ENCODE measurements at places on chromosomes 5 and 9.

DNA sequence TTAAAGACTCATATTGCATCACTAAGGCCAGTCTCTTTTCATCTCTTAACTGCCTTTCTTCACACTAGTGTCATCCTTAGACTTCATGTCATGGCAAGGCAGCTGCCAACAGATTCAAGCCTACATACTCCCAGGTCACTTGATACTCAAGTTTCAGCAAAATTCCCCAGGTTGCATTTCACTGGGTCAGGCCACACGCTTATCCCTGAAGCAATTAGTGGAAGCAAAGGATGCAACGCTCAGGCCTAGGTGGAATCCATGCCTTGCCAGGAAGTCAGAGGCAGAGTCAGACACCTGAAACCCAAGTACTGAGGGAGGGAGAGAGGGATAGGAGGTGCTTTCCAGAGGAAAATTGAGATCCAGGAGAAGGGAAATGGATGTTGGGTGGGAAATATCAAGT lies 28.9 kb downstream of the YIPF5 start:
- no peak for DNase-seq

GRCh38 chr5:142239394-142240159 lies 85.2 kb downstream of the SPRY4 start:
- no peak for DNase-seq

DNA sequence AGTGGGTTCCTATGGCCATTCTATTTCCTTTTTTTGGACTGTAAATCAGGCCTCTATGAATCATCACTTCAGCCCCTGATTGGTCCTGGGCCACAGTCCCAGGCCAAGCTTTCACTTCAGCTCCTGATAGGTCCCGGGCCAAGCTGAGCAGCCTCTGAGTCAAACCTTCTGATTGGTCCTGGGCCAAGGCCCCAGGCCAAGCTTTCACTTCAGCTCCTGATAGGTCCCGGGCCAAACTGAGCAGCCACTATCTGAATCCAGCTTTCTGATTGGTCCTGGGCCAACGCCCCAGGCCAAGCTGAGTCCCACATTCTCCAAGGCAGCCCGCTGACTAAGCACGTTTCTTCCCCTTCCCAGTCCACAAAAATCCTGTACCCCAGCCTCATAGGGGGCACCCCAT lies 1972.9 kb upstream of the ACO1 start:
- no peak for DNase-seq

GRCh38 chr5:102523541-102524175 lies 24.9 kb upstream of the SLCO6A1 start:
- no peak for DNase-seq

DNA sequence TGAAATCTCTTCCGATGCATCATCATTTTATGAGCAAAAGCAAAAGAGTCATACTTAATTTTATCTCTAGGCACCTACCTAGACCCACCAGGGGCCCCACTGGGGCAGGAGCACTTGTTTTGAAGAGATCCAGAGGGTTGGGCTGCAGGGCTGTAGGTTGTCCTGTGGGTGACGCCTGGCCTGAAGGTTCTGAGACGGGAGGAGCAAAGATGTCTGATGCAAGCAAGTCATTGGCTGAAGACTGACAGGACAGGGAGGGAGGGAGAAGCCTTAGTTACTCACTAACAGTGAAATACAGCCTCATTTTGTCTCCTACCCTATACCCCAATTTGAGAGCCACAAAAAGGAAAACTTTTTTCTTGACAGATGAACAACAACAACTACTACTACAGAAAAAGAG lies 17.1 kb upstream of the C9 start:
- no peak for DNase-seq

GRCh38 chr9:23006127-23006526 lies 559.5 kb downstream of the DMRTA1 start:
- no peak for DNase-seq

DNA sequence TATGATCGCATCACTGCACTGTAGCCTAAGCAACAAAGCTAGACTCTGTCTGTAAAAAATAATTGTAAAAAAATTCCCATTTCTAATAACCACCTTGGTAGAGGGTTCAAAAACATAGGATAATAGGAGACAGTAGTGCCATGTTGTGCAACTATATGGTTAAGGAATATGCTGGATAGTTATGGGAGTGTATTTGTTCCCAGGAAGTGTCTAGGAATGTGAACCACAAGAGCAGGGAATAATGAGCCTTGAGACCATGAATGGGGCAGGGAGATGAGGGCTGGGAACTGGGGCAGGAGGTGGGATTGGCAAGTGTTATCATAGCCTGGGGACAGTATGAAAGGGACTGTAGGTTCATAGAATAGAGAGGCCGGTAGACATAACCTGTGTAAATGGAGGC lies 50.4 kb downstream of the RUSC2 start:
- no peak for DNase-seq

- DNase-seq = no peak
These were observed 72.4 kb upstream of the CXCL14 start for GRCh38 chr5:135651156-135651555.

DNA sequence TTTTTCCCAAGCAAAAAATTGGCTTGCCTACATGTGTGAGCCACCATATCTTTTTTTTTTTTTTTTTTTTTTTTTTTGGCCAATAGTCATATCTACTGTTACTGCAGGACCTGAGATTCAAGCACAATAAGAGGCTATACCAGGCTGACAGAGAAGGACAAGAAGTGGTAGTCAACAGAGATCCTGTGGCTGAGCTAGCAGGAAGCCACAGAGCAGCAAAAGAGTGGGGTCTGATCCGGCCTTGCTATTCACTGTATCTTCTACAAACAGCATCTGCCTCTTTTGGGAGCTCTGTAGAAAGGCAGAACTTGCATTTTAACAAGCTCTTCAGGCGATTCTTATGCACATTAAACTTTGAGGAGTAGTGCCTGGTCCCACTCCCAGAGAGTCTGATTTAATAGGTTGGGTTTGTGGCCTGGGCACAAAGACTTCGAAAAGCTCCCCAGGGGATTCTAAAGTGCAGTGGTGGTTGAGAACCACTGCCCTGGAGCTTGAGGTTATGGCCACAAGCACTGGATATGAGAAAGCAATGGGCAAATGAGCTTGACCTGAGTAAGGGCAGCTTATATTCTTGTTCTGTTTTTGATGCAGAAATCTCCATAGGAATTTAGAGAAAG lies 162.8 kb downstream of the PIK3R1 start:
- DNase-seq = no peak

- DNase-seq = no peak
These were observed 746 bp downstream of the NKX2-5 start for GRCh38 chr5:173234129-173234790.

GRCh38 chr5:173673295-173674101 lies 57.0 kb upstream of the BOD1 start:
- no peak for DNase-seq

DNA sequence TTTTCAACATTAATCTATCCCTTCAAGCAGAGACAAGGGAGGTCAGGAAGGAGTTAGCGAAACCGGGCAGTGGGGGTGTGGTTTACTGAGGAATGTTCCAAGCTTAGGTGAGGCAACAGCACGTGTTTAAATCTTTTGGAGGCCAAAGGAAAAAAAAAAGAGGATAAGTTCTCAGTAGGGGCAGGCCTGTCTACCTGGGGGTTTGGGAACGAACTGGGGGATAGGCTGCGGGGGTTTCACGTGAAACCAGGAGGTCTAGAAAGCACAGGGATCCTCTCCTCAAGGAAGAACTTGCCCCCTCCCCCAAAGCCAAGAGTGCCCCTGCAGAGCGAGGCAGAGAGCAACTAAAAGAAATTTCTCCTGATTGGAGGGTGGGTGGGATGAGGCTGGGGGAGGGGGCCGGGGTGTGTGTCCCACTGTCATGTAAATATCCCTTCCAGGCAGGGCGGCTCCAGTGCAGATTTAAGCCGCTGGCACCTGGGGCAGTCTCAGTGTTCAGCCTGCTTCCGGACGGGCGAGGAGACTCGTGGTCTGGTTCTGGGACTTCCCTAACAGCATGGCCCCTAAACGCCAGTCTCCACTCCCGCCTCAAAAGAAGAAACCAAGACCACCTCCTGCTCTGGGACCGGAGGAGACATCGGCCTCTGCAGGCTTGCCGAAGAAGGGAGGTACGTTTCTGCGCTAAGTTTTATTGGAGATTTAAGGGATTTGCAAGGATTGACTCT lies 5.5 kb upstream of the SET start:
- DNase-seq = no peak

GRCh38 chr5:92906798-92907376 lies 674.1 kb downstream of the NR2F1-AS1 start:
- DNase-seq = no peak

DNA sequence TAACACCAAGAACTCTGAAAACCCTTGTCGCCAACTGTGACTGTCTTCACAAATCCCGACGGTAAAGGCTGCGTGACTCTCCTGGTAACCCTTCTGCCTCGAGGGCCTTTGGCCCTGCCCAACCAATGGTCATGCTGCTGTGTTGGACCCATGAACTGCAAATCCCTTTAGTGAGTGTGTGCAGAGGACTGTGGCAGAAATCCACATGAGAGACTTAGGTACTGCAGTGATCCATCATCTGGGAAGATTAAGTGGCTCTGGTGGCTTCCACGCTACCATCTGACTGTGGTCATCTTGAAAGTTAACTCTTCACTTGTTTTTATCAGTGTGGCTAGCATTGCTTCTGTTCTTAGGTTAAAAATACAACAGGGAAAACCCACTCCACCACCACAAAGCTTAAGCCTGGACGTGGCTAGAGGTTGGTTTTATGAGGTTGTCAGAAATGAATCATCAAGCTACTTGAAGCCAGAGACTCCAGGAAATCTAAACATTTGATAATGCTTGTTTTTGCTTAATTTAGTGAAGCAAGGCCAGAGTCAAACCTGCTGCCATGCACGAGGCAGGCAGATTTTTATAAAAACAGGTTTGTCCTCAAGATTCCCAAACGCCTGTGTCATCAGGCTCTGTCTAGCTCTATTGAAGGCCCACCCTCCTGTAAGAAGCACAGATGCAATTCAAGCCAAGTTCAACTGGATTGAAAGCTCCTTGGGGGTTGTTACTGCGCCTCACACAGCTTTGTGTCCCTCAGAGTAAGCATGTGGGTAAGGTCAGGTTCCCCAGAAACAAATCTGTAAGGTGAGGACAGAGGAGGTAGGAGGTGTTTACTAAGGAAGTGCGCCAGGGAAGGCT lies 52.7 kb upstream of the ERCC6L2 start:
- DNase-seq = no peak

DNA sequence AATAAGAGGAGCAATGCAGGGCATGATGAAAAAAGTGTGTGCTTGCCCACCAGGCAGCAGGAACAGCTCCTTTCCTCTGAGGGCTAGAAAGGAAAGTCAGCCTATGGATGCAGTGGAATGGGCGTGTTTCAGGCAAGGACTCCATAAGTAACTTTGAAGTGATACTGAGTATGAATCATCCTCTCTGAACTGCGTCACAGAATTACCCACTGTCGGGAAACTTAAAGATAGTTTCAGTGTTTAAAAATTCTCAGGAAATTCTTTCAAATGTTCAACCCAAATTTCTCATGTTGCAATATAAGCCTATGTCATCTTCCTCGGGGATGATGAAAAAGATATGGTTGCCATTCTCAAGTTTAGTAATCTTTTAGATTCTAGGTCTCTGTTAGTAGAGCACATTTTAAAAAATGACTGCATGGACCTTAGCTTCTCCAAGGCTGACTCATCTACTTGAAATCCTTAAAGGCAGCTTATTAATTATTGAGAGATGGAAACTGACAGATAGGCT lies 27.7 kb downstream of the PTCD2 start:
- no peak for DNase-seq

GRCh38 chr5:145772466-145772865 lies 62.7 kb downstream of the PRELID2 start:
- no peak for DNase-seq

- DNase-seq = no peak
These were observed 77.0 kb upstream of the TBC1D2 start for GRCh38 chr9:98332405-98332831.

DNA sequence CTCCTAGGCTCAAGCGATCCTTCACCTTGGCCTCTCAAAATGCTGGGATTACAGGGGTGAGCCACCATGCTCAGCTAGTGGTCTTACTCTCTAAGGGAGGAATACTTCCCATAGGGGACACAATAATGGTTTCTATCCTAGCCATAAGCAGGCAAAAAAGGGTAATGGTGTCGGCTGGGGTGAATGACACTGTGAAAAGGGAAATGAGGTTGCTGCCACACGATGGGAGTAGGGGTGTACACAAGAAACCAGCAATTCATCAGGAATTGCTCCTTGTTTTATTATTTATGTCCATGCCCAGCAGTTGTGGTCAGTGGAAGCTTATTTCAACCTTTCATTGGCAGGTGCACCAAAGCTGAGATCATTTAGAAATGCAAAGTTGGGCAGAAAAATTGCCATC lies 70.3 kb upstream of the ZFR start:
- no peak for DNase-seq

DNA sequence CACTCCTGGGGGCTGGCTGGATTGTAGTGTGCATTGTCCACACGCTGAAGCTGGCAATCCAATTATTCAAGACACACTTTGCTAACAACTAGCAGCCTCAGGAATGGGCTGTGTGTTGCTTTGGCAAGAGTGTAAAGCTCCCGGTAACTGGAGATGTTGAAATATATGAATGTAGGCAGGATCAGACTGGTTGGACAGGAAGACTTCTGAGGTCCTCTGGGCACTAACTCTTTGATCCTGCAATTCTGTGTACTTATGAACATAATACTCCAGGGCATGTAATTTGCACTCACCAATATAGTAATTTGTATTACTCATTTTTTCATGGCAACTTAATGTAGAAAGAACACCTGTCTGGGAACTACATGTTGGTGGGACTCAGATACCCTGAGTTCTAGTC lies 106.7 kb upstream of the SLC28A3 start:
- no peak for DNase-seq

DNA sequence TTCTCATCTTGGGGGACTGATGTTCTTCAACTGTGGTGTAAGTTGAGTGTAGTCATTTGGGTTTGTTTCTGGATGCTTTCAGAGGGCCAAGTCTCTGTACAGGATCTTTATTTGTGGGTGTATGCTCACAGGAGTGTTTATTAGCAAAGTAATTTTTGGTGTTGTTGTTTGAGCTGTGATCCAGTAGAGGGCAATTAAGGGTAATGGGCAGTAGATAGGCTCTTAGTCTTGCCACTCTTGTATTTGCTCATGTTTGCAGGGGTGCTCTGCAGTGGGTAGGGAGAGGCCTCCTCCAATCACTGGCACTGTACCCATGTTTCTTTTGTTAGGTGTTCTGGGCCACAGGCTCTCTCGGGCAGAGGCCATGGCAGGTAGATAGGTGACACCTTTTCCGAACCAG lies 45.9 kb upstream of the ITGA2 start:
- no peak for DNase-seq

- no peak for DNase-seq
These were observed at the start of gene CCDC192 for GRCh38 chr5:127702926-127703561. Gene CCDC192 (plus strand): TSS chr5:127703391. CDS start chr5:127703446, 55 bp downstream.

DNA sequence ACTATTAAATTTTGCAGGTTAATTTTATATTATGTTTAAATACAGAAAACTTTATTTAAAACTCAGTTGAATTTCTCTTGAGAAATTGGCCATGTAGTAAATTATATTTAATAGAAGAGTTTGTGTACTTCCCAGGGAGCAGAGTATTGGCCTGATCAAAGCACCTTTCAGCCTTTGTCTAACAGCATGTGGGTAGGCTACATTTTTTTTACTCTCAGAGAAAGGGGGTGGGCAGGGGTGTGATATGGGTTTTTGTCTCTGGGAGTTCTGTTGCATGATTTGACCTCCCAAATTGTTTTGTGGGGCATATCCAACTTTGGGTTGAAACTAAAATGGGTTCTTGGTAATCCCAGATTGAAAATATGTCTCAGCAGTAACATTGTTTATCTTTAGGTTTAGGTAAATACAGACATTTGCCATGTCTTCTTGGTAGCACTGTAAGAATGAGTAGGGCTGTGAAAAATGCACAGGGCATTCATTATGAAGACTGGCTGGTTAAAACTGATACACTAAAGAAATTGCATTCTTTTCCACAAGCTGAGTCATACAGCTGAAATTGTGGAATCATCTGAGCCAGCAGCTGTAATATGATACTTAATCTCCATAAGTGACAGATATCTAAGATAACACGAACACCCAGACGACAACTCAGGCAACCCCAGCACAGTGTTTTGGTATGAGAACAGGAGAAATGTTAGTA lies 75.4 kb upstream of the CDKN2B start:
- no peak for DNase-seq
